CD4-positive, alpha-beta T cell (primary cell): ENCODE measurements at places on chromosomes 6 and 20. TPM values are rescaled to one million over a fixed set of nuclear protein-coding genes. Genes with fewer than 3 reads are reported as not detected.

DACT2 gene
- total RNA-seq: not detected

- no peaks in the 10 kb centered on the region for H3K36me3 ChIP-seq
- H3K4me1 ChIP-seq: no peaks in the 10 kb centered on the region
- no peak overlapping the region for H3K4me3 ChIP-seq
- H3K27me3 ChIP-seq: no peaks in the 10 kb centered on the region
- DNase-seq: no peak
Observed at GRCh38 chr6:48757661-48758060, 646.7 kb upstream of the PTCHD4 start.

DNA sequence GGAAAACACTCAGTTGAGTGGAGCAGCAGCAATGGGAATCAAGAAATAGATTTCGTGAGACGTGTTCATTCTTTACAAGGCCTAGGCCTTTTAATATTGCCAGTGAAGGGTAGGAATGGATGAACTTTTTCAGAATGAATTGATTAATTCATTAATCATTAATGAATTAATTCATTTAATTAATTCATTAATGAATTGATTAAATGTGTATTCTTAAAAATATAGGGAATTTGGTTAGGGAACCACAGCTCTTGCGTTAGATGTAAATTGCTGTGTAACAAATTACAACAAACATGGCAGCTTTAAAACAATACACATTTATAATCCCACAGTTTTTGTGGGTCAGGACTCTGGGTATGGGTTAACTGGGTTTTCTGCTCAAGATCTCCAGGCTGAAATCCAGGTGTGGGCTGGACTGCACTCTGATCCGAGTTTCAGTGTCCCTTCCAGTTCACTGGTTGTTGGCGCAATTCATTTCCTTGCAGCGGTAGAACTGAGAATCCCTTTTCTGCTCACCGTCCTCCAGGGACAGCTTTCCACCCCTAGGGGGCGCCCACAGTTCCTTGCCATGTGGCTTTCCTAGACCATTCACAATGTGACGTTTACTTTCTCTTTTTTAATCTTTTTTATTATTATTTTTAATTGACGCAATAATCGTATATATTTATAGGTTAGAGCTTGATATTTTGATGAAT lies 32.8 kb upstream of the BCAS1 start:
- no peak overlapping the region for H3K27ac ChIP-seq
- no peak overlapping the region for H3K4me3 ChIP-seq
- no peaks in the 10 kb centered on the region for H3K27me3 ChIP-seq

VGLL2 gene
- not detected for total RNA-seq

DNA sequence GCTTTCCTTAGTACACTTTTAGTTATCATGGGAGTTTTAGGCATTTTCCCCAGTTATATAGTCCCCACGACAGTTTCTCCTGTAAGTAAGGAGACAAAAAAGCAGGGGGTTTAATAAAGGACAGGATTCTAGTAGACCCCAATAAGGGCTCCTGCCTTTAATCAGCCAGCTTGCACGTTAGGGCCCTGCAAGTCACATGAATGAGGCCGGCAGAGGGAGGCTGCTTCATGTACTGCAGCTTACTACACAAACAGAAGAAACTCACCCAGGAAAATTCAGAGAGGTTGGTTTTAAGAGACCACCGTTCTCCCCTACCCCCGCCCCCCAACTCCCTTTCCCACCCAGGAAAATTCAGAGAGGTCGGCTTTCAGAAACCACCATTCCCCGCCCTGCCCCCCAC lies 229.7 kb upstream of the MOCS1 start:
- H3K36me3 ChIP-seq: no peaks in the 10 kb centered on the region
- peaks cover 8% of the 10 kb centered on the region for H3K27me3 ChIP-seq
- no peak overlapping the region for H3K27ac ChIP-seq
- H3K4me3 ChIP-seq: no peak overlapping the region

- no peak overlapping the region for H3K4me3 ChIP-seq
- peaks cover 6% of the 10 kb centered on the region for H3K27me3 ChIP-seq
- no peak overlapping the region for H3K27ac ChIP-seq
- no peaks in the 10 kb centered on the region for H3K4me1 ChIP-seq
- no peaks in the 10 kb centered on the region for H3K36me3 ChIP-seq
Observed at GRCh38 chr6:84074988-84075781, 41.6 kb downstream of the MRAP2 start.

DNA sequence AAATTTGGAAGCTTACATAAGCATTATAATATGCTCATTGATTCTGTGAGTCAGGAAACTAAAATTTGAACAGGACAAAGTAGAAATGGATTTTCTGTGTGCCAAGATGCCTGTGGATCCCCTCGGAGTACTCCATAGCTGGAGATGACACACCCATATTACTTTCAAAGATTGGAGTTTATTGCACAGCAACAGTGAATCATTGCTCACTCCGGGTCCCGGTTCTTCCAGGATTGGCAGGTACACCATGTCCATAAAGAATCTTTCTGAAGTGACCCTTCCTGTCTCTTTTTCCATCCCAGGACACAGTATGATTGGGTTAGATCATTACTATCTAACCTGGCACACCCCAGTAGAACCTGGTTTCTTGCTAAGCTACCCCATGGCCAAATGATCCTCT lies 2.7 kb upstream of the BTN2A2 start:
- no peak overlapping the region for H3K4me3 ChIP-seq
- DNase-seq: no peak
- H3K27ac ChIP-seq: no peak overlapping the region
- H3K36me3 ChIP-seq: peaks cover 10% of the 10 kb centered on the region
- H3K4me1 ChIP-seq: peaks cover 21% of the 10 kb centered on the region
- H3K27me3 ChIP-seq: no peaks in the 10 kb centered on the region

DNA sequence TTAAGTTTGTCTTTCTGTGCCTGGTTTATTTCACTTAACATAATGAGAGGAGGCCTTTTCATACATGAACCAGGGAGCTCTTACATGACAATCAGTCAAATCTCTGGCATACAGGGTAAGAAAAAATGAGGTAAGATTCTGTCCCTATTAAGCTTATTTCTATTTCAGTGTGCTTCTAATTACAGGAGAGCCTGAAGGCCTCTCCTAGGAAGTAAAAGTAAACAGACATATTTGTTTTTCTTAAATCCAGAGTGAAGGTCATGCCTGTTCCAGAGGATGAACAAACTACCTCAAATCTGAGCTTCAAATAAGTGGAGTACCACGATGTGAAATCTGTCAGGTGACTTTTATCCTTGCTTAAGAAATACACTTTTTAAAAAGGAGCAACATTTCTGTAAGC lies 72.6 kb downstream of the POPDC3 start:
- no peak overlapping the region for H3K4me3 ChIP-seq
- no peaks in the 10 kb centered on the region for H3K4me1 ChIP-seq
- H3K27ac ChIP-seq: no peak overlapping the region

MUC22 gene
- total RNA-seq: not detected

DNA sequence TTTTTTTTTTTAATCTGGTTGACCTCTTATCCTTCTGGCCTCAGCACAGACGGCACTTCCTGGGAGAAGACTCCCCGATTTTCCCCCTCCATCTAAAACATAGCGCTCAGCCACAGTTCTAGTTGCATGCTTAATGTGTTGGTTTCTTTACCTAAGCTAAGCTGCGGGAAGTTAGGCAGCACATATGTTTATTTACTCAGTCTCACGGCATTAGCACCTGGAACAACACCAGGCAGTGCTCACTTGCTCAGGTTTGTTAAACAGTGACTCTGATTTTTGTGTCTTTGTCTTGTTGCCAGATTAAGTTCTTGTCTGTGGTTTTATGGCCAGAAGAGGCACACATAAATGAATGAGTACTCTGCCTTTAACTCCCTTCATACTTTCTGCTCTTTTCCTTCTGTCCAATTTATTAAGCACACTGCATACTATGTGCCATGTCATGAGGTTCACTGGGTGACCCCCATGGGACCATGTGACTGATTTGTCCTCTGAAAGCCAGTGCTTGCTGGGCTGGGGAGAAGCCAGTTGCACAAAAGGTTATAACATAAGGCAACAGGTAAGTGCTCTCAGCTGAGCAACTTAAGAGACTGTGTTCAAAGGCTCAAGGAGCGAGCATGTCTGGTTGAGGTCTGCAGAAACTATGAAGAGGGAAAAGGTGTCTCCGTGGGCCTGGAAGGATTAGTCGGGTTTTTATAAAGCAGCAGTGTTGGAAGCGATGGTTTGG lies 93.6 kb downstream of the RPP40 start:
- no peak overlapping the region for H3K4me3 ChIP-seq
- no peaks in the 10 kb centered on the region for H3K27me3 ChIP-seq
- H3K36me3 ChIP-seq: peaks cover 7% of the 10 kb centered on the region
- H3K27ac ChIP-seq: no peak overlapping the region
- no peak for DNase-seq

DNA sequence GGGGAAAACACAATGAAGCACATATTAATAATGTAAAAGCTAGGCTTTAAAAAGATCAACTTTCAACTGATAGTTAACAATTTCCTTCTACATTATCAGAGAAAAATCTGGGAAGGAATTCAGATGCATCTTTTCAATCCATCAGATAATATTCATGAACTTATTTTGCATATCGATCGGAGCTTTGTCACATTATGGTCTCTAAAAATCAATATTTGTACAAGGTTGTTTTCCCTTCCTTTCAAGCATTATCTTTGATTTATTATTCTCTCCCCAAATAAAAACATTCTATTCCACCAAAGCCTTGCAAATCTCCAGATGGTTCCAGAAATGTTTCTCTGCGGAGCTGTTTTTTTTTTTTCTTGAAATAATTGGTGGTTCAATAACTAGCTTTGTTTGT lies 101.9 kb downstream of the GPR63 start:
- no peaks in the 10 kb centered on the region for H3K4me1 ChIP-seq
- H3K27me3 ChIP-seq: no peaks in the 10 kb centered on the region
- H3K4me3 ChIP-seq: no peak overlapping the region
- DNase-seq: no peak
- H3K36me3 ChIP-seq: no peaks in the 10 kb centered on the region

DNA sequence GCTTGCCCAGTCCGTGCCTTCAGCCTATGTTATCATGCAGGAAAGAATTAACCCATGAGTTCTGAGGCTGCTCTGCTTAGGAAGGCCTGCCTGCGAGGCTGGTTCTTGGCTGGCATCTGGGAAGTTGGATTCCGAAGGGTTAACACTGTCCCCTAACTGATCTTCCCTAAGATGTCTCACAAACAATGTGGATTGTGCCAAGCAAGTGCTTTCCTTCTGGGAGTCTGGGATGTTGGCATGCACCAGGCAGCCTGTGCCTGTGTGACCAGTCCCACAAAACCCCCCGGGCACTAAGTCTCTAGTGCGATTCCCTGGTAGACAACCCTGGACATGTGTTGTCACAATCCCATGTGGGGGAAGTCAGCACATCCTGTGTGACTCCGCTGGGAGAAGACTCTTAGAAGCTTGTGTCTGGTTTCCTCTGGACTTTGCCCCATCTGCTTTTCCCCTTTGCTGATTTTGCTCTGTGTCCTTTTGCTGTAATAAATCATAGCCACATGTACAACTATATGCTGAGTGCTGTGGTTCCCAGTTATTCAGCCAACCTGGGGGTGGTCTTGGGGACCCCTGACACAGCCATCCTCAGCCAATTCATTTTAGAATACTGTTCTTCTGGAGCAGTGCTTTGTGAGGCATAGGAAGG lies 83.8 kb downstream of the SLC22A23 start:
- no peak for DNase-seq
- peaks cover 34% of the 10 kb centered on the region for H3K4me1 ChIP-seq
- no peak overlapping the region for H3K4me3 ChIP-seq
- H3K36me3 ChIP-seq: no peaks in the 10 kb centered on the region
- H3K27me3 ChIP-seq: no peaks in the 10 kb centered on the region

DNA sequence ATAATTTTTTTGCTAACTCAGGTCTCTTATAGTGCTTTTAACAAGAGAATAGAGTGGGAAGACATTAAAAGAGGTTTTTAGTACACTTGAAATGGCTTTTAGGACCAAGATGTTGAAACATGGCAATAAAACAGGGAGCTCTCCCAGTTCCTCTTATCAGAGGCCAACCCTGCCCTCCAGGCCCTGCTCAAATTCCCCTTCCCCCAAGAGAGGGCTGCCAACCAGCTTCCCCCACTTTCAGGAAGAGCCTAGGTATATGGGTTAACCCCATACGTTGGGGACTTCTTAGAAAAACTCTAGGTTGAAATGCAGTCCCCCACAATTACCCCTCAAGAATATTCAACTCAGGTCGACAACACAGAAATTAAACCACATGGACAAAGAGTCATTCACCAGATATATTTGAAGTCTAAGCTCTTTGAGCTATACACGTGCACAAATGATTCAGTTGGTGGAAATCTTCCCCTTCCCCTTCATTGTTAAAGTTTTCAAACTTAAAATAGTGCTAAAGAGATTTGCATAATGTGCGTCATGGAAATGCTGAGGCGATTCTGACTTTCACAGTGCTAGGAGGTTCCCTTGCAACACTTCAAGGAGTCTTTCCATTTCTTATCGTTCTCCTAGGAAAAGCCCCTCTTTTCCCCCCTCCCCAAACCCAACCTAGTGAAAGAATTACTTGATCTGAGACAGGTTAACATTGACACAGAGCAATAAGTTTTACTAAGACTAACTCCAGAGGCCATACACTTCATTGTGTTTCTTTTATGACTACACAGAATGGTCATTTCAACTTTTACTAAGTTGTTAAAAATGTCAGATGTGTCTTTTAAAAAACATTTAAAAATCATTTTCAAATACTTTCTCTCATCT lies 49.8 kb upstream of the ENPP5 start:
- H3K4me1 ChIP-seq: no peaks in the 10 kb centered on the region
- no peaks in the 10 kb centered on the region for H3K36me3 ChIP-seq
- H3K27me3 ChIP-seq: no peaks in the 10 kb centered on the region
- no peak overlapping the region for H3K27ac ChIP-seq
- DNase-seq: no peak
- no peak overlapping the region for H3K4me3 ChIP-seq

GRCh38 chr6:897528-898207 lies 204.7 kb upstream of the EXOC2 start:
- no peak overlapping the region for H3K4me3 ChIP-seq
- DNase-seq: no peak
- no peaks in the 10 kb centered on the region for H3K36me3 ChIP-seq
- no peak overlapping the region for H3K27ac ChIP-seq
- H3K4me1 ChIP-seq: no peaks in the 10 kb centered on the region
- no peaks in the 10 kb centered on the region for H3K27me3 ChIP-seq

OOEP gene
- 0.50 TPM for total RNA-seq

HTR1E gene
- not detected for total RNA-seq

DNA sequence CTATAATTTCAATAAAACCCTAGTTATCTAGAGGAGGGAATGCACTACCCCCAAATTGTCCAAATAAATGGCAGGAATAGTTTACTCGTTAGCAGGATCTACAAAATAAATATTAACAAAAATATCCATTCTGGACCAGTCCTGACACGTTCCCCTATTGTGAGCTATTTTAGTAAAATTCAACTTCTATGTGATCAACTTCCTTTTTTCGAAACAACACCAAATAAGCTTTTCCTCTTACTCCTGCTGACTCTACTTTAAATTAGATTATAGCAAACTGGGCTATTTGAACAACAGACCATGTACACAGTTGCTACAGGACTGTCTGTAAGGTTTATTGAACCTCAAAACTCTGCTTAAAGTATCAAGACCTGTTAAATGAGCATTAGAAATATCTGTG lies 154.3 kb downstream of the IPCEF1 start:
- H3K4me3 ChIP-seq: no peak overlapping the region
- no peak overlapping the region for H3K27ac ChIP-seq
- H3K36me3 ChIP-seq: peaks cover 95% of the 10 kb centered on the region
- H3K27me3 ChIP-seq: no peaks in the 10 kb centered on the region
